ENCODE measurements at places on chromosomes 1 and 21.

- DNase-seq: no peak
Measured at GRCh38 chr1:206411321-206411720, 59.0 kb upstream of the IKBKE start.

- DNase-seq: no peak
Measured at GRCh38 chr1:101145449-101145820, 91.4 kb upstream of the S1PR1 start.

GRCh38 chr1:117523111-117523510 lies 82.7 kb upstream of the TENT5C start:
- no peak for DNase-seq

DNA sequence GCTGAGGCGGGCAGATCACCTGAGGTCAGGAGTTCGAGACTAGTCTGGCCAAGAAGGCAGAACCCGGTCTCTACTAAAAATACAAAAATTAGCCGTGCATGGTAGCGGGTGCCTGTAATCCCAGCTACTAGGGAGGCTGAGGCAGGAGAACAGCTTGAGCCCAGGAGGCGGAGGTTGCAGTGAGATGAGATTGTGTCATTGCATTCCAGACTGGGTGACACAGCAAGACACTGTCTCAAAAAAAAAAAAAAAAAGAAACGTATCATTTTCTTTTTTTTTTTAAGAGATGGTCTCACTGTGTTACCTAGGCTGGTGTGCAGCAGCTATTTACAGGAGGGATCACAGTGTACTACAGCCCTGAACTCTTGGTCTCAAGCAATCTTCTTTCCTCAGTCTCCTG lies 47.3 kb downstream of the ITGB3BP start:
- no peak for DNase-seq

- no peak for DNase-seq
Measured at GRCh38 chr1:76256289-76257223, 182.0 kb downstream of the ST6GALNAC3 start.

- DNase-seq: no peak
Measured at GRCh38 chr1:165306543-165307434, 49.7 kb downstream of the LMX1A start.

GRCh38 chr1:99540744-99541143 lies 105.2 kb upstream of the PALMD start:
- no peak for DNase-seq

- no peak for DNase-seq
Measured at GRCh38 chr1:13700521-13701270, 708 bp downstream of the PRDM2 start.

GRCh38 chr1:91997607-91998195 lies 32.1 kb upstream of the EPHX4 start:
- DNase-seq: peak; percentile 40

GRCh38 chr21:21003701-21004100 lies 5.5 kb downstream of the NCAM2 start:
- DNase-seq: peak; percentile 51

DNA sequence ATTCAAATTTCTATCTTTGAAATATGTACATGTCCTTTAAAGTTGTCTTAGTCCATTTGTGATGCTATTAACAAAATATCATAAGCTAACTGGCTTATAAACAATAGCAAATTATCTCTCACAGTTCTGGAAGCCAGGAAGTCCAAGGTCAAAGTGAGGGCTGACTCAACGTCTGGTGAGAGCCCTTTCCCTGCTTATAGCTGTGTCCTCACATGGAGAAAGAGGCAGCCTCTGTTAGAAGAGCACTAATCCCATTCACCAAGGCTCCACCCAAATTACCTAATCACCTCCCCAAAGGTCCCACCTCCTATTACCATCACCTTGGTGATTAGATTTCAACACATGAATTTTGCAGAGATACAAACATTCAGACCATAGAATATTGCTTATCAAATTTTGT lies 450.1 kb upstream of the BEND5 start:
- no peak for DNase-seq

DNA sequence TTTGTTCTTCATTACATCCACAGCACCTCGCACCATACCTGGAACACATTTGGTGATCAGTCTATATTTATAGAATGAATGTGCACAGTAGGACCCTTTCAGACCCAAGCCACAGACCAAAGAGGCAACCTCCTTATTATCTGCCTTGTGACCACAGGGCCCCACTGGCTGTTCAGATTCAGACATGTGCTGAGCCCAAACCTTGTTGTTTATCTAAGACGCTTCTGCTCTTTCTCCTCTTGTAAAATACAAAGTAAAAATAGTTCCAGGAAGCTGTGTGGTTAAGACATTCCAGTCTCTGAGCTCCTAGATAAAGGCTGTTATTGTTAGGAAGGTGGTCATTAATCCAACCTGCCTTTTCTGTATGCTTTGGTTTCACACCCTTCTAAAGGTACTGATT lies 3.6 kb upstream of the SCMH1 start:
- no peak for DNase-seq
